T-helper 17 cell (primary cell): ENCODE measurements at places on chromosomes 11 and 22. TPM values are rescaled to one million over a fixed set of nuclear protein-coding genes. Genes with fewer than 3 reads are reported as not detected.

OR52N1 gene
- not detected for total RNA-seq

FAM181B gene
- not detected for total RNA-seq

RIBC2 gene
- total RNA-seq = 2.4 TPM

PDE3B gene
- total RNA-seq = 90.4 TPM

SLC25A18 gene
- total RNA-seq = not detected

ARFGAP3 gene
- total RNA-seq = 32.1 TPM

APOL5 gene
- total RNA-seq = not detected

TMEM41B gene
- total RNA-seq = 32.6 TPM

GLB1L2 gene
- 0.73 TPM for total RNA-seq

ARHGAP8 gene
- 7.1 TPM for total RNA-seq

ADORA2A gene
- total RNA-seq = 22.0 TPM

SHISA8 gene
- not detected for total RNA-seq

DNA sequence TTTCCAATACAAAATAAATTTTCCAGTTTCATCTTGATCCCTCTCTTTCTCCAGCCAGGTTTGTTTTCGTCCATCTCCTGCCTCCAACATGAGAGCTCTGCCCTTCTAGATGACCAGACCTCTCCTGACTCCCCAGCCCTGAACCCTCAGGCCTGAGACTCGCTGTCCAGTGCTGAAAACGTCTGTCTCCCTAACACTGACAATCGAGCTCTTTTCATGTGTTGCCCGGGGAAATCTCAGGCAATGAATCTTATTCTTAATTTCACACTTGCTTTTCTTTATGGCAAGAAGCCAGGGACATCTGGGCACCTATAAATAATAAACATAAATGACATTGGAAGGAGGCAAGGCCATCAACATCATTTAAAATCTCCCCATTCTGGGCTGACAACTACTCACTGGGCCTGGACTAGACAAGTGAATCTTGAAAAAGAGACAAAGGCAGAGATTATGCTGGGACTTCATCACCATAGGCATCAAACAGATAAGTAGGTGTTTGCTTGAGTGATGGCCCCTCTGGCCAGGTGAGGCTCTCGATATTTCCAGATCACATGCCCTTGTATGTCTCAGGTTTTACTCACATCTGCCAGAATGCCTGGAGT is 274.5 kb upstream of the B3GAT1 start:
- no peak for DNase-seq

- DNase-seq = no peak
Observed at GRCh38 chr22:24703101-24703500, 71.4 kb downstream of the PIWIL3 start.

- DNase-seq = no peak
Observed at GRCh38 chr22:42990131-42990838, 24.7 kb downstream of the PACSIN2 start.

- DNase-seq = no peak
Observed at GRCh38 chr22:44880610-44881290, 128.4 kb downstream of the ARHGAP8 start.

- DNase-seq = no peak
Observed at GRCh38 chr22:26740253-26740652, 82.9 kb downstream of the MIAT start.

DNA sequence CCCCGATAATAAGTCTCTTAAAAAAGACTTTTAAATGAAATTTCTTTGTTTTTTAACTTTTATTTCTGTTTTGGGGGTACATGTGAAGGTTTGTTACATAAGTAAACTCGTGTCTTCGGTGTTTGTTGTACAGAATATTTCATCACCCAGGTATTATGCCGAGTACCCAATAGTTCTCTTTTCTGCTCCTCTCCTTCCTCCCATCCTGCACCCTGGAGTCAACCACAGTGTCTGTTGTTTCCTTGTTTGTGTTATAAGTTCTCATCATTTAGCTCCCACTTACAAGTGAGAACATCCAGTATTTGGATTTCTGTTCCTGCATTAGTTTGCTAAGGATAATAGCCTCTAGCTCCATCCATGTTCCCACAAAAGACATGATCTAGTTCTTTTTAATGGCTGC is 1.6 kb upstream of the GSTP1 start:
- no peak for DNase-seq

GRCh38 chr11:85974122-85974521 is 94.8 kb downstream of the PICALM start:
- no peak for DNase-seq

DNA sequence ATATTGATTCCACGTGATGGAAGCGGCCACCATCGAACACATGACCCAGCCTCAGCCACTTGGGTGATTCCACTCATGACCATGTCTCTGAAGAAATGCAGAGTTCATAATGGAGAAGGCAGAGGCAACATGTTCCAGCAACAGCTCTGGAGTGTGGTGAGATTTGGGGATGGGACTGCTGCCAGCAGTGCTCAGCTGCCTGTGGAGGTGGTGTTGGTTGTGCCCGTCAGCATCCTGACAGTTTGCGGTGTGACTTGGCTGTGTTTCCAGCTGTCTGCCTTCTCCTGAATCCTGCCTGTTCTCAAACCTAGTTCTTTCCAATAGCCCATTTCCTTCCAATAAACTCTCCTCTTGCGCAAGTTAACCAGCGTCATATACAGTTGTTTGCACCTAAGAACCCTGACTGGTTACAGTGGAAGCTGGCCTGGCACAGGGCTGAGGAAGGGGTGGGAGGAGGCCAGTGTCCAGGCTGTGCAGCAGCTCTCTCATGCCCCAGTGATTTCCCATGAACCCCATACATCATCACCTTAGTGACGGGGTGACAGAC is 22.0 kb upstream of the OR8B8 start:
- no peak for DNase-seq

DNA sequence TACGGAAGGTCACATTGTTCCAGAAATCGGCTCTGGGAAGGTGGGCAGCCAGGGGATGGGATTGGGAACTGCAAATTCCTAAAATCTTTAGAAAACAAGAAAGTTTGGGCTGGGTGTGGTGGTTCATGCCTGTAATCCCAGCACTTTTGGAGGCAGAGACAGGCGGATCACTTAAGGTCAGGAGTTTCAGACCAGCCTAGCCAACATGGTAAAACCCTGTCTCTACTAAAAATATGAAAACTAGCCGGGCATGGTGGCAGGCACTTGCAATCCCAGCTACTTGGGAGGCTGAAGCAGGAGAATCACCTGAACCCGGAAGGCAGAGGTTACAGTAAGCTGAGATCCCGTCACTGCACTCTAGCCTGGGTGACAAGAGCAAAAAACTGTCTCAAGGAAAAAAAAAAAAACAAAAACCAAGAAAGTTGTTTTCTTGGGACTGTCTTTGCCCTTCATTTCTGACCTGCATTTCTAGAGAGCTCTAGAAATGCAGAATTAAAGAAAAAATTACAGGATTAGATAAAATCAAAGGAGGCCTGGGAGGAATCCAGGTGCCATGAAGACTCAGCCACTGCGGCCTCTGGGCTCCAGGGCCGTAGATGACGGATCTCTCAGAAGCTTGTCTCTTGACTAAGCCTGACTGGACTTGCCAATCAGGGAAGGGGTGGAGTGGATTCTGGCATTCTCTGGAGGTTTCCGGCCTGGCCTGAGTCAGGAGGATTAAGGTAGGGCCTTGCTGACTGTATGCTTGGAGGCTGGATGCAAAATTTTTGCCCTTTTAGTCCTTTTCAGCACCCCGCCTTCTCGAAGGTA is 5.3 kb upstream of the MALAT1 start:
- DNase-seq = no peak

DNA sequence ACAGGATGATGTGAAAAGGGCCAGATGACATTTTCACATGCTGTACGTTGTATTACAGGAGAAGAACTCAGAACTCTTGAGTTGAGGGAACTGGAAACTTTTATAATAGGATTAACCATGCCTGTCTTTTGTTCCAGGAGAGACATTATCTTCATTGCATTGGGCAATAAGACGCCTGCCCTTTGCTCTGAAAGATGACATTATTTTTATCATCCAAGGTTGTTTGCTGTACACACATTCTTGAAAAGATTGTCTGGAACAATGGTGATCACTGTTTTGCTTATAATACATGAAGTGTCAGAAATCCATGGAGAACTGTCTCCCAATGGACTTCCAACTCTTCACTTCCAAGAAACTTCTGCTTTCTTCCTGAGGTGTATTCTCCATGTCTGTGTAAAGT is 334.6 kb upstream of the B3GAT1 start:
- DNase-seq = no peak

DNA sequence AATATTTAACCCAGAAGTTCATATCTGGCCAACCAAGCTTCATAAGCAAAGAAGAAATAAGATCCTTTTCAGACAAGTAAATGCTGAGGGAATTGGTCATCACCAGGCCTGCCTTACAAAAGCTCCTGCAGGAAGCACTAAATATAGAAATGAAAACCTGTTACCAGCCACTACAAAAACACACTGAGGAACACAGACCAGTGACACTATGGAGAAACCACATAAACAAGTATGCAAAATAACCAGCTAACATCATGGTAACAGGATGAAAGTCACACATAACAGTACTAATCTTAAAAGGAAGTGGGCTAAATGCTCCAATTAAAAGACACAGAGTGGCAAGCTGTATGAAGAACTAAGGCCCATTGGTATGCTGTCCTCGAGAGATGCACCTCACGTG is 311.4 kb downstream of the DYNC2H1 start:
- no peak for DNase-seq

GRCh38 chr22:24506802-24507438 is 11.8 kb downstream of the UPB1 start:
- no peak for DNase-seq

- DNase-seq = no peak
Observed at GRCh38 chr11:123543797-123544196, 110.6 kb downstream of the SCN3B start.

GRCh38 chr11:64267207-64267945 is 16.0 kb downstream of the PLCB3 start:
- no peak for DNase-seq

GRCh38 chr11:20156876-20157613 is 3.2 kb downstream of the DBX1 start:
- no peak for DNase-seq

DNA sequence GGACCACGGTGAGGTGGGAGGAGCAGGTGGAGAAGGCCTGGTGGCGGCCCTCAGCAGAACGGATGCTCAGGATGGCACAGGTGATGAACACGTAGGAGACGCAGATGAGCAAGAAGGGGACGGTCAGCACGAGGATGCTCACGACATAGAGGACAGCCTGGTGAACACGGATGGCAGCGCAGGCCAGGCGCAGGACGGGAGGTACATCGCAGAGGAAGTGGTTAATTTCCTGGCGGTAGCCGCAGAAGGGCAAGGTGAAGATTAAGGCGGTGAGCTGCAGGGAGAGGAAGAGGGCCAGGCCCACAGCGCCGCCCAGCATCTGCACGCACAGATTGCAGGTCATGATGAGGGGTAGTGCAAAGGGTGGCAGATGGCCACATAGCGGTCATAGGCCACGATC is 24.0 kb upstream of the OR10W1 start:
- no peak for DNase-seq

- no peak for DNase-seq
Observed at GRCh38 chr22:22663861-22664800, 19.7 kb downstream of the GGTLC2 start.

DNA sequence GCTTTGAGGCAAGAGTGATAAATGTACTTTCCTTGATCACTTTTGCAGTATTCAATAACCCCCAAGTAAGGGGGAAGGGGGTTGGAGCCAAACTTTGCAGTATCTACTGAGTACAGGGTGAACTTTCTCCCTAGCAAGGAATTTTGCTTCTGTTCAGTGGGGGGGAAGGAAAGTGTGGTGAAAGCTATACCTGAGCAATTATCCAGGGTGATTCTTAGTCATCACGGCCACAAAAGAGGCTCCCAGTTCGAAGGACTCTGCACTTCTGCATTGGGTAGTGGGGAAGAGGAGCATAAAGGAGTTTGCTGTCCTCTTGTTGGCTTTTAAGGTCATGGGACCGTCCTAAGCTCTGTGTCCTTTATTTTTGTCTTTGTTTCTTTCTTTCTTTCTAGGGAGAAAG is 346.5 kb upstream of the SYN3 start:
- DNase-seq = no peak

- no peak for DNase-seq
Observed at GRCh38 chr22:23850136-23850611, 7.5 kb upstream of the SLC2A11 start.

DNA sequence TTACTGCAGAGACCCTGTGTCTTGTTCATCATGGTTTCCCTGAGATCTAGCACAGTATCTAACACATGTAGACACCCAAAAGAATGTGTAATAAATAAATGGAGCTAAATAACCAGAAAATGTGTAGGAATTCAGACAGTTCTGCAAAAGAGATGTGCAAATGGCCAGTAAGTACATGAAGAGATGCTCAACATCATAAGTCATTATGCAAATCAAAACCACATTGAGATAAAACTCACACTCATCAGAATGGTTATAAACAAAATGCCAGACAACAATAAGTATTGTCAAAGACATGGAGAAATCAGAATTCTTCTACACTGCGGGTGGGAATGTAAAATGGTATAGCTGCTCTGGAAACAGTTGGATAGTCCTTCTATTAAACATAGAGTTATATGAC is 88.5 kb downstream of the RBFOX2 start:
- no peak for DNase-seq

DNA sequence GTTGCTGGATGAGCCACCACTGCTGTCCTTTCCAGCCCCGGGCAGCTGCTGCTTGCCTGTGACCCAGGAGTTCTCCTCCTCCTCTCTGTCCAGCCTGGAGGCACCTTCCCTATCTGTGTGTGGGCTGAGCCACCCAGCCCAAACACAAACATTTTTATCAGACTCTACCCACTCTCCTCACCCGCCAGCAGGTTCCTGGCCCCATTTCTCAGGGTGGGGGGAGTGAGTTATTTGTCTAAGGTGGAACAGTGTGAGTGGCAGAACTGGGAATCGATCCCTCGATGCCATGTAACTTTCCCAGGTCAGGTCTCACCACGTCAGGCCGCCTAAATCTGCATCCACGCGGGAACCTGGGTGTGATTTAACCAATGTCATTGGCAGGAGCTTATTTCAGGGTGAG is 20.8 kb upstream of the SMIM38 start:
- no peak for DNase-seq

- DNase-seq = no peak
Observed at GRCh38 chr11:120306519-120307242, 18.4 kb upstream of the TLCD5 start.

GRCh38 chr11:130179396-130180306 is 20.1 kb downstream of the ST14 start:
- no peak for DNase-seq

GRCh38 chr22:19571207-19571795 is 47.1 kb upstream of the CLDN5 start:
- no peak for DNase-seq

DNA sequence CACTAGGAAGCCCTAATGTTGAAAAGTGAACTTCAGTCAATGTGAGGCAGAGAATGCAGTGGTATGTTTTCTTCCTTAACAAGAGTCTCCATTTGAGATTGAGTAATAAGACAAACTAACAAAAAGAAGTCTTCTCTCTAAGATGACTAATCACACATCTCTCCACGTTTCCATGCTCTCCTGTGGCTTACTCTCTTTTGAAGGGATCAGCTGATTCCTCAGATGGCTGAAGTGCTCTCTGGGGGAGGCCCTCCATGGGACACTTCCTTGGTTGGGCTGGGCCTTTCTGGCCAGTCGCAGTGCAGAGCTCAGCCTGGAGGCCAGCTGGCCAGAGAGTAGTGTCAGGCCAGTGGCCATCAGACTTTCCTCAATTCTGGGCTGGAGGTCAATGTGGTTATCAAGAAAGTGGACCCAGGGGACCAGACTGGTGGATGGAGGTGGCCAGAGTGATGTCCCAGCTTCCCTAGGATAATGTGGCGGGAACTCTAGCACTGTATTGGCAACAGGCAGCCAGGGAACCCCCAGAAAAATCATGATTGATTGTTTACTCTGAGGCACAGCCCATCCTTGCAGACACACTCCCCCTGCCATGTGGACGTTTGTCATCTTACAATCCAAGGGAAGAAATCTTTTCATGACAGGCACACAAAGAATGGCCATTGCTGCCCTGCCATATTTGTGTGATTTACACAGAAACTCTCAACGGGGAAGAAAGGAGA is 14.5 kb downstream of the CSRP3 start:
- DNase-seq = no peak
